Cortex of kidney (tissue), 1 donor: ENCODE measurements at places on chromosomes 5 and 9.

- no peak for DNase-seq
Measured at GRCh38 chr5:24487368-24488229, 157.2 kb downstream of the CDH10 start.

- DNase-seq, result no peak
Measured at GRCh38 chr9:19631181-19631580, 157.7 kb downstream of the SLC24A2 start.

DNA sequence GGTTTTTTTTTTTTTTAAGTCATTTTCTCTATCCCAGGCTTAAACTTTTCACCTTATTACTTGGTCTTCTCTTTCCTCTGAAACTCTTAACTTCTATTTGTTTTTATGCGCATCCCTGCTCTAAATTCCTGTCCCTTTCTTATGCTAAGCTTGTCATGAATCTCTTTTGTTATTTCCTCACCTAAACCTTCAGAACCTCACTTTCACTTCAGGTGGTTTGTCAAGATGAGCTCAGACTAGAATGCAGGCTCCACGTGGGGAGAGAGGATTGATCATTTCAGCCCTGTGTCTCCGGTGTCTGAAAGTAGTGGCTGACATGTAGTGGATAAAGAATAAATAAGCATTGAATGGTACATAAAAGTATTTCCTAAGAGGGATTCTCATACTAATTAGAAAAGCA is 63.6 kb downstream of the ANXA1 start:
- DNase-seq, result no peak

GRCh38 chr9:30058463-30058862 is 2326.0 kb upstream of the ACO1 start:
- no peak for DNase-seq

GRCh38 chr5:91150234-91150633 is 232.9 kb downstream of the ARRDC3 start:
- no peak for DNase-seq

GRCh38 chr5:116130471-116130870 is 45.6 kb downstream of the COMMD10 start:
- DNase-seq, result no peak

- no peak for DNase-seq
Measured at GRCh38 chr5:39426051-39426745, 1.4 kb upstream of the DAB2 start.

GRCh38 chr5:151258816-151259215 is 5.8 kb downstream of the GM2A start:
- DNase-seq, result no peak

GRCh38 chr9:34559624-34560455 is 29.7 kb downstream of the CNTFR start:
- DNase-seq, result no peak
